Mesenteric fat pad (tissue), 1 donor: ENCODE measurements at places on chromosomes 5 and 9. TPM values are rescaled to one million over a fixed set of nuclear protein-coding genes. Genes with fewer than 3 reads are reported as not detected.

GRCh38 chr5:167415779-167416746 lies 875.4 kb upstream of the WWC1 start:
- no peak for DNase-seq

IPO11 gene
- 32.9 TPM for total RNA-seq

DNA sequence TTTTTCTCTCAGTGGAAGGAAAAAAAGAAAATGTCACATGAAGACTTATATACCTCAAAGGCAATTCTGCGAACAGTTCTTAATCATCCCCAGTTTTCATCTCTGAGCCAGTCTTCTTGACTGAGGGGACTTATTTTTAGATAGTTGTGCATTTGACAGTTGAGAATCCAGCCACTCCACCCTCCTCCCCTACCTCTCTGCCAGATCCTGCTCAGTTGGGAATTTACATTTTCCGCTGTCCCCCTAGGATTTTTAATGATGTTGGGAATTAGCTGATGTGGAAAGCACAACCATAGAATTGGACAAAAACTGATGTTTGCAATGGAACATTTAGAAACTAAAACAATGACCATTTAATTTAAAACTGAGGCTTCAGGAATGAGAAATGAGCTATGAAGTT lies 194.3 kb upstream of the PIK3R1 start:
- no peak for DNase-seq

DNA sequence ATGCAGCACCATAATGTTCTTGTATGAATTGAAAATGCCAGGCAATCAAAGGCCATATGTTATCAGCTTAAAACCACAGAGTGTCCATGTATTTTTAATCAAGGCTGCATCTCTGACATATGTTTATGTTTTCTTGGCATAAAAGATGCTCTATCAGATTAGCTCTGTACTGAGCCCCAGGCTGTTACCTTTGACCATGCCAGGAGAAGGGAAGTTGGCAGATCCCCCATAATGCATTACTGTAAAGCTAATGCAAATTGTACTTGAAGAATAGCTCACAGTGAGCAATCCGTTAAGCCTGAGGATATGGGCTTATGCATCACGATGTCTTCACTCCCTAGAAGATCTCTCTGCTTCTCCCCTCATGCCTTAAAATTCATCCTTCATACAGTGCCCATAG lies 414.4 kb downstream of the BRINP1 start:
- DNase-seq: no peak
